ENCODE measurements at places on chromosomes 16 and 17. TPM values are rescaled to one million over a fixed set of nuclear protein-coding genes. Genes with fewer than 3 reads are reported as not detected.

DNA sequence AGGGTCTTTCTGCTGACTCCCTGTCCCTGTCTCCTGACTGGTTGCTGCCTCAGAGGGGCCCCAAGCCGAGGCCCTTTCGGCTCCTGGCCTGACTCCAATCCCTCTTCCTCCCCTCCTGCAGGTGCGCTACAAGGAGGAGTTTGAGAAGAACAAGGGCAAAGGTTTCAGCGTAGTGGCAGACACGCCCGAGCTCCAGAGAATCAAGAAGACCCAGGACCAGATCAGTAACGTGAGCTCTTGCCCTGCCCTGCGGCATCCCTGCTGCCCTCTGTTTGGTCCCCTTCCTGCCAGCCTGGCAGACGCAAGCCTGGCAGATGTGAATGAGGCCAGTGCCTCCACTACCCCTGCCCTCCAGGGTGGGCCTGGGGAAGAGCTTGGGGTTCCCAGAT lies 27.1 kb upstream of the LASP1NB start:
- no peak for DNase-seq
- H3K4me1 ChIP-seq, result peaks cover 3% of the 10 kb centered on the region
- no peak overlapping the region for H3K27ac ChIP-seq
- no peak overlapping the region for H3K4me3 ChIP-seq

GRCh38 chr17:82619641-82620040 lies 28.6 kb downstream of the WDR45B start:
- H3K27ac ChIP-seq, result no peak overlapping the region
- H3K4me1 ChIP-seq, result no peaks in the 10 kb centered on the region
- no peak overlapping the region for H3K4me3 ChIP-seq
- no peaks in the 10 kb centered on the region for H3K27me3 ChIP-seq
- no peaks in the 10 kb centered on the region for H3K36me3 ChIP-seq

GRCh38 chr17:17468217-17469010 lies 8.4 kb upstream of the MED9 start:
- H3K27ac ChIP-seq, result no peak overlapping the region
- H3K36me3 ChIP-seq, result no peaks in the 10 kb centered on the region
- no peak for DNase-seq
- H3K27me3 ChIP-seq, result no peaks in the 10 kb centered on the region
- no peak overlapping the region for H3K4me3 ChIP-seq

DNA sequence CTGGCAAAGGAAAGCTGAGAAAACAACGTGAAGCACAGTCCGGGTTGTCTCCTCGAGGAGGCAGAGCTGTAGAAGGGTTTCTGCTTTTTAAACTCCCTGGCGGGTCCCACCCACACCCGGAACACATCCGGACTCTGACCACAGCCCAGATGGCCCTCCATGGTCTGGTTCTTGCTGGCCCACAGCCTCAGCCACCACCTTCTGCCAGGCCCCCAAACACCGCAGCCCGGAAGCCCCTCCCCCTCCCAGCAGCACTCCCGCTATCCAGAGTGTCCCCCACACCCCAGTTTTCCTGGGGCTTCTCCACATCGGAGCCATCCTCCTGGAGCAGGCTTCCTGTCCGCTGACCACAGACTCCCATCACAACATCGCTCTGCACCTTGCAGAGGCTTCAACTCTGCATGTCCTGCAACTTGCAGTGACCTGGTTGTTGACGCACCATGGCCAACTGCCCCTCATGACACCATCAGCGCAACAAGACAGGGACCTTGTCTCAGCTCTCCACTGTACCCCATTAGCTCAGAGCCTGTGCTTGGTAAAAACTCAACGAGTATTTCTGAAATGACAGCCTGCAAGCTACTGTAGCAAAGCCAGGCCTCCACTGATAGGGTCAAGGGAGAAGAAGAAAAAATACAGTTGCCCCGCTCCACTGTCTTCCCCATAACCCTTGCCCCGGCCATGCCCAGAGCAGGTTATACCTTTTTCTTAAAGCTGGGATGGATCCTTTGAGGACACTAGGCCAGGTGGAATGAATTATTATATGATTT lies 129.8 kb downstream of the C16orf78 start:
- H3K4me3 ChIP-seq, result no peak overlapping the region
- no peak for DNase-seq
- no peaks in the 10 kb centered on the region for H3K27me3 ChIP-seq

- DNase-seq, result peak; percentile 57
- H3K27me3 ChIP-seq, result no peaks in the 10 kb centered on the region
- H3K27ac ChIP-seq, result no peak overlapping the region
- H3K4me1 ChIP-seq, result no peaks in the 10 kb centered on the region
These were observed 59.7 kb downstream of the IL21R start for GRCh38 chr16:27461483-27462171.

DNA sequence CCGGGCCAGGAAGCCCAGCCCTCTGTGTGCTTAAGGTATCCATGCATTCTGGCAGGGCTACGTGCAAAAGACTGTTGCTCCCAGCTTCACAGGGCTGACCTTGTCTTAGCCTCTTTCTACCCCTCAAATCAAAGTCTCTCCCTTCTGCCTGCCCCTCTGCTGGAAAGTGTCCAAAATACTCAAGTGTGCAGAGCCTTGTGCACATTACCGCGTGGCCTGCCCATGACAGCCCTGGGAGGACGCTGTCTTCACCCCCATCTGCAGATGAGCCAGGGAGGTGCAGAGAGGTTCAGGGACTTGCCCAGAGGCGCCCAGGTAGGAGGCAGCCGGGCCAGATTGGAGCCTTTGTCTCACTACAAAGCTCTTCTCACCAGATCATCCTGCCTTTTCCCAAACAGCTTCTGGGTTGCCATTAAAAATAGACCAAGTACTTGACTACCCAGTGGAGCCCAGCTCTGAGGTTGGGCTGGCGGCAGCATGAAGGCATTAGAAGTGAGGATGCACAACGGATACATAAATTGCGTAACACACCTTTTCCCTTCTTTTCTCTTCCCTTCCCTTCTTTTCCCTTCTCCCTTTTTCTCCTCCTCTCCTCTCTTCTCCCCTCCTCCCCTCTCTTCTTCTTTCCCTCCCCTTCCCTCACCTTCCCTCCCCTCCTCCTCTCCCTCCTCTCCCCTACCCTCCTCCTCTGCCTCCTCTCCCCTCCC lies 3.5 kb downstream of the CACNG4 start:
- DNase-seq, result no peak
- no peak overlapping the region for H3K27ac ChIP-seq
- no peaks in the 10 kb centered on the region for H3K27me3 ChIP-seq
- H3K4me1 ChIP-seq, result no peaks in the 10 kb centered on the region
- H3K36me3 ChIP-seq, result no peaks in the 10 kb centered on the region

GRCh38 chr17:4313221-4314114 lies 49.7 kb upstream of the ANKFY1 start:
- H3K4me3 ChIP-seq, result no peak overlapping the region
- H3K27me3 ChIP-seq, result no peaks in the 10 kb centered on the region
- DNase-seq, result no peak
- no peak overlapping the region for H3K27ac ChIP-seq
- no peaks in the 10 kb centered on the region for H3K36me3 ChIP-seq
- H3K4me1 ChIP-seq, result no peaks in the 10 kb centered on the region

DNA sequence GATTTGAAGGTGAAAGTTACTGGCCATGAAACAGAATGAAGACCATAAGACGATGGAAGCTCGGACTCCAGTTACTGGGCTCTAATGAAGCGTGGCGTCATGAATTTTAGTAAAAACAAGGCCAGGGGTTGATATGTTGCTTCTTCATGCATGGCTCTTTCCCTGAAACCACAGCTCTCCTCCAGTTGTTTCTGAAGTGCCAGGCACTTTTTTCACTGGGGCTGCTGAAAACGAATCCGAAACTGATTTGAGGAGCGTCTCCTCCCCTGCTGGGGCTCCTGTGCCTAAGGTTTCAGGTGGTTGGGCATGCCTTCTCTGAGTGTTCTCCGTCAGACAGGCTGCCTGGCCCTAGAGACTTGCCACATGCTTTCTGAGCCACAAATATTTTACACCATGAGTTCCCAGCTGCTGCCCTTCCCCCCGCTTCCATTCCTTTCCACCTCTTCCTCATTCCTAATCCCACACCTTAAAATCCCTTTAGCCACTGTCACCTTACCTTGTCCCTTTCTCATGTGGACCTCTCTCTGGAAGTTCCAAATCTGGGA lies 3.7 kb upstream of the MYL4 start:
- H3K4me3 ChIP-seq, result no peak overlapping the region
- peak overlapping the region; percentile 77 for H3K27ac ChIP-seq
- no peaks in the 10 kb centered on the region for H3K36me3 ChIP-seq
- no peaks in the 10 kb centered on the region for H3K27me3 ChIP-seq
- peak; percentile 68 for DNase-seq
- no peaks in the 10 kb centered on the region for H3K4me1 ChIP-seq

- H3K27ac ChIP-seq, result no peak overlapping the region
- H3K36me3 ChIP-seq, result no peaks in the 10 kb centered on the region
These were observed 3.0 kb upstream of the BAHCC1 start for GRCh38 chr17:81391936-81392908.

DNA sequence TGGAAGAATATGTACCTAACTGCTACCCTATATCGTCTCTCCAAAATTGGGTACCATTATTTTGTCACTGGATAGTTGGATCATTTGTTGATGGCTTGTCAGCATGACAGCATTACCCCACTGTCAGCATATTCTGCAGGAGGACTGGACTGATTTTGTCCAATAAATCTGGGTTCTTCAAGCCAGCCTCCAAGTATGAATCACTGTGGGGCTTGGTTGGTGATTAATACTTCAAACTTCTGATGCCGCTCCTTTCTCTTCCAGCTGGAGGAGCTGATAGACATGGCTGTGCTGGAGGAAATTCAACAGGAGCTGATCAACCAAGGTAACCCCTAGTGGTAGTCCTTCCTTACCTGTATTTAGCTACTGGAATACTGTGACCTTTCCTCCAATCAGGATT lies 2.5 kb downstream of the RPAIN start:
- peaks cover 2% of the 10 kb centered on the region for H3K36me3 ChIP-seq
- DNase-seq, result no peak
- no peak overlapping the region for H3K27ac ChIP-seq
- no peak overlapping the region for H3K4me3 ChIP-seq
- no peaks in the 10 kb centered on the region for H3K27me3 ChIP-seq

- H3K27me3 ChIP-seq, result no peaks in the 10 kb centered on the region
- H3K4me3 ChIP-seq, result no peak overlapping the region
- DNase-seq, result no peak
- H3K4me1 ChIP-seq, result no peaks in the 10 kb centered on the region
These were observed 18.5 kb upstream of the RMI2 start for GRCh38 chr16:11326737-11327276.

DNA sequence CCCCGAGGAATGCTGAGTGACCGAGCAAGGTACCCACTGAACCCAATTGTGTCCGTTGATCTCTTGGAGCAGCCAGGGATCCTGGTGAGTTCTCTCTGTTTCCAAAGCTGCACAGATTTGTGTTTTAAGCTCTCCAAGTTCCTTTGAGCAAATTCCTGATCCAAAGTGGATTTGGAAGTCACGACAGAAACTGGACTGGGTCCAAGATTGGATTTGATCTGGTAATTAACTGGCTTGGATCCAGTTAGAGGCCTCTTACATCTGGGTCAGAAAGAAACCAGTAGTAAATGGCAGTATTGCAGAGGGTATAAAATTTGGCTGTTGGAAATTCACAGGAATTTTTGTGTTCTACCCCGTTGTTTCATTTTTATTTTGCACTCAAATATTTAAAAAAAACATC lies 119.5 kb downstream of the PMP22 start:
- no peaks in the 10 kb centered on the region for H3K36me3 ChIP-seq
- no peak for DNase-seq
- H3K4me3 ChIP-seq, result no peak overlapping the region
- no peaks in the 10 kb centered on the region for H3K27me3 ChIP-seq

The HSD3B7 gene
- total RNA-seq, result 13.6 TPM

The CLEC10A gene
- total RNA-seq, result 7.7 TPM

The MED31 gene
- 8.4 TPM for total RNA-seq

Data from aorta (tissue), 5 donors.